ENCODE measurements at places on chromosomes 1 and 21.
A peak's percentile ranks its signal among the peaks of the same experiment; 100 is the strongest.

GRCh38 chr1:178354816-178355215 lies 141.9 kb downstream of the CLEC20A start:
- no peak for DNase-seq

- DNase-seq, result no peak
These were observed 251.9 kb upstream of the LRRC7 start for GRCh38 chr1:69315823-69316222.

- no peak for DNase-seq
These were observed 24.4 kb downstream of the EFCAB7 start for GRCh38 chr1:63547621-63548294.

GRCh38 chr1:38563942-38564735 lies 295.4 kb downstream of the RRAGC start:
- DNase-seq, result no peak

DNA sequence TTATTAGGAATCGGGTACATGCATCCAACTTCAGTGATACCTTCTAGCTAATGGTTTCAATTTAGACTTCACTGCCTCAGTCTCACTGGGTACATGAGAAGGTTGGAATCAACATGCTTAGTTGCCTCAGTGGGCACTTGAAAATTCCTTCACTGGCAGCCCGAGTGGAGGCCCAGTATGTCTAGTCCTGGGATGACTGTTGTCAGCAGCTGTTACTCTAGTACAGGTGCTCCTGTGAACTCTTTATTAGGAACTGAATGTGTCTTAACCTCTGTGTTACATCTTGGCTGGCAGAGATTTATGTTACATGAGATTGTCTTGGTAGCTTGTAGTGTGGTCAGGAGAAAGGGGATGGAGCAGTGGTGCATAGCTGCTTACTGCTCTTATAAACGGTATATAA lies 13.4 kb downstream of the PLA2G2E start:
- DNase-seq, result no peak

DNA sequence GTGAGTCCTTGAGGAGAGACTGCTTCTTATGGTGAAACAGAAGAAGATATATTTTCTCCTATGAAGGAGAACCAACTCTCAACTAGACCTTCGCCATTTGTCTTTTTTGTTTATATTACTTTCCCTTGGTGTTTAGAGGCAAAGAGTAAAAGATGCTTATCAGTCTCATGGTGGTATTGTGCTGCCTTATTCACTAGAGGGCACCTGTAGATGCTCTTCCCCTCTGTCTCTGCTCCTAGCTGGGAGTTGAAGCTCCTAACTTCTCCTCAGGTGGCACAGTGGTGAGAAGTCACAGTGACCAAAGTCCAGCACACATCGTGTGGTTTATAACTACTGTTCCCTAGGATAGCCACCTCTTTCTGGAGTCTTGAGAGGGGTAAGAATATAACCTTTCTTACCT lies 1359.6 kb downstream of the PLA2G4A start:
- DNase-seq, result no peak

DNA sequence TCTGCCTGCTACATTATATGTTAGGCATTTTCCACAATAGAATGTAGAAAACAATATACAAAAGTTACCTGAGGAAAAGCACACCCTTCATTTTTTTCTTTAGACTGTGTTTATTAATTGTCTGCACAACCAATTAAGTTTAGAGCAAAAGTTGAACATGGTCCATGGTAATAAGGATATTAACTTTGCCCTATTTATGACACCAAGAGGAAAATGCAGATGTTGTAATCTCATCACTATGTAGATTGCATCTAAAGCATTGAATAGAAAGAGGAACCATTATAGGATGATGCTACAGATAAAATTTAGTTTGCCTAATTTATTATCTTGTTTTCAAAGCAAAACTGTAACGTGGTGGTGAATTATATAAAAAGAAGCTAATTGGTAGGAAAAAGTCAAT lies 59.7 kb upstream of the IGSF5 start:
- DNase-seq, result no peak

GRCh38 chr1:154943649-154944400 lies 7.3 kb upstream of the PMVK start:
- DNase-seq, result peak; percentile 17

DNA sequence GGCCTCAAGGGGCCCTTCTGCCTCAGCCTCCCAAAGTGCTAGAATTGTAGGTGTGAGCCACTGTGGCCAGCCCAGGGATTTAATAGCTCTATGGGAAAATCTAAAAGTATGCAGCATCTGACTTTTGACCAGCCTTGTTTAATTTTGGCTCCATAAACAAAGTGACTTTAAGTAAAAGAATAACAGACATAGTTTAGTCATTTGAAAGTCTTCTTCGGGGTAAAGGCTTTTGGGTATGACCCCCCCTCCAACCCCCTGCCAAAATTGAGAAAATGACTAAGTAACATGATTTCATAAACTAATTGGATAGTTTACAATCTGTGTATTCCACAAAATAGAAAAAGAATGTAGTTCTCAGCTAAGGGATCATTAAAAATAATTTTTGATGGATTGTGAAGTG lies 17.0 kb downstream of the GPBP1L1 start:
- DNase-seq, result no peak

- no peak for DNase-seq
These were observed 22.9 kb downstream of the HTR1D start for GRCh38 chr1:23194119-23194984.

DNA sequence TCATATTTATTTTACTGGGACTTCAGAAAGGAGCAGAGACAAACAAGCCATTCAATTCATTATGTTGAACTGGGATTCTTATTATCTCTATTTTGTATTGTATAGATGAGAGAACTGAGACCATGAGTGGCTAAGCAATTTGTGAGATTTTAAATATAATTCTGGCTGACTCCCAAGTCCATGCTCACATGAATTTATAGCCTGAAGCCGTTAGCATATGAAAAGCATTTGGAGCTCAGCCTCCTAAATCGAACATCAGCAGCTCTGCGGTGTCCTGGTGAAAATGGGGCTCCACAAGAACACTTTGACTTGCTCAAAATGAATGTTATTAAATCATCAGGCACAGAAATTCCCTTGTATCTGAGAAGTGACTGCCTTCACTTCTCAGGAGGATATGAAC lies 96.8 kb upstream of the DPT start:
- DNase-seq, result no peak

GRCh38 chr21:31456201-31456600 lies 112.1 kb upstream of the TIAM1 start:
- DNase-seq, result no peak

DNA sequence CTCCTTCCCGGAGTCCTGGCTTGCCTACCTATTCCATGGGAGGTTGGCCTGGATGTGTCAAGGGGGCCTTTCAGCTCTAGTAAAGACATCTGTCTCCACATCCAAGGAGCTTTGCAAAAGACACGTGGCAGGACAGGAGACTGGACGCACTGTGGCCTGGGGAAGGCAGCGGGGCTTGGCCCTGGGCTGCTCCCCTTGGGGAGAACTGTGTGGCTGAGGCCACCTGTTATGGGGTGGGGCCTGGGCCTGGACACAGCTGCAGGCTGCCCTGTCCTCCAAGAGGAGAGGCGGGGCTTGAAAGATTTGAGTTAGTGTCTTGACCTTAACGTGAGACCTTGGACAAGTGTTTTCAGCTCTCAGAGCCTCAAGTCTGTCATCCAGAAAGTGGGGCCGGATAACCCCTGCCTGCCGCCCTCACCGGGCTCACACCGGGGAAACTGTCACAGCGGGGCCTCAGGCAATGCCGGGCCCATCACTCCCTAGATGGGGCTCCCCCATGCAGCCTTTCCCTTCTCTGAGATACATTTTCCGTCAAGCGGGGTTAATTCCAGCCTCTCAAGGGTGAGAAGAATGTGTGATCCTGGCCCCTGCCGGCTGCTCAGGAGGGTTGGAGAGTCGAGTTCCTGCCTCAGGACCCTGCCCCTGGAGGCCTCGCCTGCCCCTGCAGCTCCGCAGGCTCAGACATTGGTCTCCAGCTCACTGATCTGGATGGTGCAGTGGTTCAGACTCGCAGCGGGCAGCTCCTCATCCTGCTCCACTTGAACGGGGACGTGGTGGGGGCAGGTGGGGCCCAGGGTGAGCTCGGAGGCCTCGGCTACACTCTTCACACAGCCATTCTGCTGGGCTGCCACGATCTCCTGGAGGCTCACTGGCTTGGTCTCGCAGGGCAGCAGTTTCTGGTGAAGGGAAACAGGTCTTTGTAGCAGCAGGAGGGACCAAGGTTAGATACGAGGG lies 25.6 kb downstream of the PODN start:
- DNase-seq, result no peak

- no peak for DNase-seq
These were observed 17.5 kb upstream of the OR6N2 start for GRCh38 chr1:158798531-158798930.

DNA sequence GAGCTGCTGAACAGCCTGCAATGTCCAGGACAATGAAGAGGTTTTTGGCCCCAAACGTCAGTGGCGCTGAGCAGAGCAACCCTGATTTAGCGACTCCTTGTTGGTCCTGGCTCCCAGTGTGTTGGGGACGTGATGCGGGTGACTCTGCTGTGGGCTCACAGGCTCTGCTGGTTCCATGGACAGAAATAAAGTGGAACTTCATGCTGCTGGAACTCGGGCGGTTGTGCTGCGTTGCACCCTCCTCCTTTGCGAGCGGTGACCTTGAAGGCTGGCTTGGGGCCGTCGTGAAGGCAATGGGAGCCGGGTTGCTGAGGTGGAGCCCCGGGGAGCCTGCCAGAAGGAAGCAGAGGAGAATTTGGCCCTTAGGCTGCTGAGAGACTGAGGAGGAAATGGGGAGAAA lies 122.6 kb upstream of the C1orf174 start:
- DNase-seq, result no peak
